IMR-90 (cell line): ENCODE measurements at places on chromosomes 5 and 9. TPM values are rescaled to one million over a fixed set of nuclear protein-coding genes. Genes with fewer than 3 reads are reported as not detected.

GRCh38 chr9:34380034-34380510, 3.4 kb upstream of the MYORG start:
- DNase-seq, result no peak

DNA sequence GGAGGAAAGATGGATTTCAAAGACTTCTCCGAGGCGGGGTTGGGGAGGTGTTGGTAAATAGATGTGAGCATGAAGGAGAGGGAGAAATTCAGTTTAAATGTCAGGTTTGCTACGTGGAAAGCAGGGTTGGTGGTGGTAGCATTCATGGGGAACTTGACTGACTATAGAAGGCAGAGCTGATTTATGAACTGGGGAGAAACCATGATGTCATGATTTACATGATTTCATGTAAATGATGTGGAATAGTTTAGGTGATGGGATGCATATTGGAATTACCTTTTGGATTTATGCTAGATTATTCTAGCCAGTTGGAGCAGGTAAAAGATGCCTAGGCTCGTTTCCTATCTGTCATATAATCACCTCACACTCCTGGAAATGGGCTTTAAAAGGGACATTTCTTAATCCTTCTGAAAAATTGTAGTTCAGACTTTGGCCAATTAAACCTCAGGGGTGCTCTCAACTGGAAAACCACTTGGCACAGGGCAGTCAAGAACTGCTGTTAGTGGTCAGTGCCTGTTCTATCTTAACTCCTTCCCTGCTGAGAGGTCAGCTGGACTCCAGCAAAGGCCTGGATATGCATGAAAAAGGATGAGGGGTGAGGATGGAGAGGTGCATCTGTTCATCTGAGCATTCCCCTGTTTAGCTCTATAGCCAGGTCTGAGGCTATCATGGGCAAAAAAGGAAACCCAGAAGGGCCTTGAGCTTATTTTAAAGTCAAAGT, 50.1 kb upstream of the BASP1 start:
- DNase-seq, result no peak

DNA sequence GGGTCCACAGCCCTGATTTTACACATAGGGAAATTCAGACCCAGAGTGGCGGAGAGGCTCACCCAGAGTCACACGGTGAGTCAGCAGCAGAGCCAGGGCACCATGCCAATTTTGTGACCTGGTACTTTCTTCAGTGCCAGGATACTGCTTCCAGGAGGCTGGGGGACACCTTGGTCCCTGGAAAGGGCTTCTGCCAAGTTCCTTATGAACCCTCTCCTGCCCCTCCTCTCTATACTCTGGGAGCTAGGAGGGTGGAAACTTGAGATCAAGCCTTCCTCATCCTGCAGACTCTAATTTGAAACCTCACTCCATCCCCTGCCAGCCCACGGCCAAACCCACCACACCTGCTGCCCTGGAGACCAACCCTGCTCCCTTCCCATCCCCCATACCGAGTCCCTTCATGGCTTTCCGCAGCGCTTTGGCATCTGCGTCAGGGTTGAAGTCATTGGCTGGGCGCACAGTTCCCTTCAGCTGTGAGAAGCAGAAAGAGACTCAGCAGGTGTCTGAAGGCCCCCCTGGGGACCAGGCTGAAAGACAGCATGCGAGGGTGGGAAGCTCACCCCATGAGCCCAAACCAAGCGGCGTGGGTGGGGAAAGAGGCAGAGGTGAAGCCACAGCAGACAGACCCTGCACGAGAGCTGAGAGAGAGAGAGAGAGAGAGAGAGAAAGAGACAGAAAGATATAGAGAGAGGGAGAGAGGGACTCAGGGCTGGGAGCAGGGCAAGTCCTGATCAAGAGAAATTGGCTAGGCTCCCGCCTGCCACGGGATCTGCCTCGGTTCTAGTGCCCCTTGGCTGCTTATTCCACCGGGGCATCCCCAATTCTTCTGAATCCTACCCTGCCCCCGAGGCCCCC, 33.5 kb downstream of the ANXA6 start:
- DNase-seq, result peak; percentile 39

GRCh38 chr5:139960723-139961383, 82.2 kb downstream of the NRG2 start:
- no peak for DNase-seq

GRCh38 chr9:138053996-138054752, 176.6 kb downstream of the CACNA1B start:
- DNase-seq, result no peak

GRCh38 chr5:155402927-155403640, 389.5 kb downstream of the KIF4B start:
- no peak for DNase-seq

GRCh38 chr9:127162864-127163365, 40.5 kb upstream of the ANGPTL2 start:
- no peak for DNase-seq

DNA sequence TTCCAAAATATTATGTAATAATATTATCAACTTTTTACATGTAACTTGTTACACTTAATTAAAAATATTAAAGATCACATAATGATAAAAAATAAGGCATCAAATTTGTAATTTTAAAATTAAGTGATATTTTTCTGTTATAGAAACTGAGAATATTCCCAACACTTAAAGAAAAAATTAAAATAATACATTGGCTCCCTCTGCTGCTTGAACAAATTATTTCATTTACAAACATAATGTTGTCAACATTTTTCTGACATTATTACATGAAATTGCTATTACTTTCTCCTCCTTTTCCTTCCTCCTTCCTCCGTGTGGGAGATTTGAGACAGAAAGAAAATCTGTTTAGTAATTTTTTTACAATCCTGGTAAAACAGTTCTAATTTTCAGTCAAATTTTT, 42.3 kb downstream of the RNF180 start:
- DNase-seq, result peak; percentile 3

GRCh38 chr5:173309731-173310130, 18.5 kb downstream of the STC2 start:
- no peak for DNase-seq

DNA sequence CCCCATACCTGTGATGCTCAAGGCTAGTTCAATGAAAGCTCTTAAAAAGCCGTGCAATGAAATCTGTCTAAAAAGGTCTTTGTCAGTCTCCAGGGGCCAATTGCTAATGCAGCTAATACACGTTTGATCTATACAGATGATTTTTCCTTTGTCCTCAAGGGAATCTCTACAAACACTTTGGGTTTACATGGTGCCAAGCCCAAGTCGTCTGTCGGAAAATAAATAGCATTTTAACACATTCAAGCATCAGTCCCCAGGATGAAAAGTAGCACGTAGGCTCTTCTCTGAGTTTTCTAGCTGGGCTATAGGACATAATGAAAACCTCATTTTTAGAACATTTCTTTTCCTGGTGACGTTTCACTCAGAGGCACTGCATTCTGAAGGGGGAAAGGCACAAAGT, 477.4 kb upstream of the WWC1 start:
- no peak for DNase-seq

DNA sequence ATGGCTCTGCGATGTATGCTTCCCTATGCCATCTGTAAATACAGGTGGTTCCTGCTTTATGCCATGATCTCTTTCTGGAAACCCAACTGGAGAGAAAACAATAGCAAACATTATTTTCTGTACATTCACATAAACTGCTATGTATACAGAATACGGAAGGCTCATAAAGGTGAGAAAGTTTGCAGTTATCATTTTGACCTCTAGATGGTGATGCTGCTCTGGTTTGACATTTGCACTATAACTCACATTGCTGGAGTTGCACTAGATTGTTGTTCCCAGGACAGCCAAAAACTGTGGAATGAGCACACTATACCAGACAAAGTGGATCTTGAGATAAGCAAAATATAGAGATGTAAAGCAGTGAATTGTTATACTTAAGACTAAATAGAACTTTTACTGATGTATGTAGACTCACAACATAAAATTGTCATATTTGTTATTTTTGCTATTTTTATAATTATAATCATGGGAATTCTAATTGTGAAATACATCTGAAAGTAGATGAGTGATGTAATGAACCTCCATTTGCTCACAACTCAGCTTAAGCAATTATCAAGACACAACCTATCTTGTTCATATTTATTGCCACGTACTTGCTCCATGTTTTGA, 246.5 kb downstream of the PTPRD start:
- peak; percentile 13 for DNase-seq

DNA sequence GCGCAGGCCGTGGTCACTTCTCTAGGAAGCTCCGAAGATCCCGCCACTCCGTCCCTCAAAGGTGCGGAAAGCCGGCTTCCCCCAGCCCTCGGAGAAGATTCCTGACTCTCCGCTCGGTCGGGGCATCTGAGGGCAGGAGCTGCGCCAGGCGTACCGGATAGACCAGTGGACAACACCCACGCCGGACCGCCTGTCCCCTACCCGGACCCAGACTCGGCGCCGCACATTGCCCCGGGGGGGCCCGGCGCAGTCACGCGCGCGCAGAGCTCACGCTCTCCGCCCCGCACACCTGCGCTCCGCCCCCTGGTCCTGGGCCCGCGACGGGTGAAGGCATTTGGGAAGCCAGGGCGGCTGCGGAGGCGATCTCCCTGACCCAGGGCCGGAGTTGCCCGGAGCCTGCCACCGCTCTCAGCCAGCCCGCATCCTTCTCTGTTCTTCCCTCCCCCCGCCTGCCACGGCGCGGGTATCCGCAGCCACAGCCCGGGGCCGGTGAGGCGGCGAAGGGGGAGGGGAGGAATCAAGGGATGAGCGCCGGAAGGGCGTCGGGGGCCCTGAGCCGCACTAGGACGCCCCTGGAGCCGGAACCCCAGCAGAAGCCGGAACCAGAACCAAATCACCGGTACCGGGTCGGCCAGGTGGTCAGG, 448 bp downstream of the RELL2 start:
- no peak for DNase-seq

- no peak for DNase-seq
Observed at GRCh38 chr5:19143935-19144334, 844.1 kb downstream of the CDH18 start.

GRCh38 chr5:131541071-131541470, 94.0 kb downstream of the RAPGEF6 start:
- peak; percentile 10 for DNase-seq

GRCh38 chr9:38125889-38126288, 56.9 kb upstream of the SHB start:
- no peak for DNase-seq

GRCh38 chr9:107907255-107907654, 417.7 kb upstream of the KLF4 start:
- no peak for DNase-seq

GRCh38 chr5:14134083-14134482, 9.1 kb upstream of the TRIO start:
- DNase-seq, result no peak

- no peak for DNase-seq
Observed at GRCh38 chr5:5179597-5179996, 39.5 kb downstream of the ADAMTS16 start.

- DNase-seq, result no peak
Observed at GRCh38 chr9:5512658-5513452, 2.5 kb downstream of the PDCD1LG2 start.

- DNase-seq, result no peak
Observed at GRCh38 chr9:36045610-36046009, 8.9 kb downstream of the RECK start.

DNA sequence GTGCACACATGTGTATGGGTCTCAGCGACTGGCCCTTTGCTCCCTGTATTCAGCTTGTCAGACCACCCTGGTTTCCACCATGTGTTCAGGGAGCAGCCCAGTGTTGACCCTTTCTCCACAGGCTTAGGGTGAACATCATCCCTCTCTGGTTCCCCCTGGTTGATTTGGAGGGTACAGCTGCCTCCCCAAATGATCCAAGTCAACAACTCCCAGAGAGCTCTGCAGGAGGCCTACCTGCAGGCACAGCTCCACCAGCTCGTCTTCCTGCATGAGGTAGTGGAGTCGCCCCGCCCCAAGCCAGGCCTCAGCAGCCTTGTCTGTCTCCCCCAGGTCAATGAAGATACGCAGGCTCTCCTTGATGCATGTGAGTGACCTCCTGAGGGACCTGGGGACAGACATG, 50.5 kb downstream of the SH3TC2 start:
- no peak for DNase-seq

DNA sequence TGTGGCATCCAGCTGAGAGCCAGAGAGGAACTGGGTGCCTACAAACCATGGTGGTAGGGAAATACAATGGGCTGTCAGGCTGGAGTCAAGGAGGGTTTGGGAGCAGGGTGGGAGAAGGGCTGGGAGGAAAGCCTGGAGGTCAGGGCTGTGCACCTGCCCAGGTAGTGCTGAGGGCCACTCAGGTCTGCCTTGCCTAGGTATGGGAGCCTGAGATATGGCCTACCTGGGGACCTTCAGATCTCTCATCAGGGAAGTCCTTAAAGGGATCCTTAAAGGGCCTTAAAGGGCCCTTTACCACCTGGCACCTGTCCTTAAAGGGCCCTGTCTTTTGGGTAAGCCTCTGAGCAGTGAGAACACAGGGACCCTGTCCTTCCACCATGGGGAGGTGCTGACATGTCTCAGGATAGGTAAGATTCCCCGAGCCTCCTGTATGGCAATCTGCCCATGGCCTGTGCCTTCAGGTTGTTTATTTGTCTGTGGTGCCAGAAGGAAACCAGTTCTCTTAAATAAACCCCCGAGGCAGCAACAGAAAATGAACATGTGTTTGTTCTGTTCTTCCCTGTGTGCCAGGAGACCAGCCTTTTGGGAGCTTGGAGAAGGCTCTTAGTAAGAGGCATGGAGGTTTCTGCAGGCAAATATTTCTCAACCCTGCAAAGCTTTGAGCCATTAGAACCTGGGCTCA, 23.3 kb downstream of the SLC25A48 start:
- DNase-seq, result no peak

- peak; percentile 7 for DNase-seq
Observed at GRCh38 chr9:77793849-77794248, 145.7 kb upstream of the GNA14 start.

The LCP2 gene
- total RNA-seq, result not detected in 2 replicates

The FEM1C gene
- 21.5 and 30.3 TPM in 2 replicates for total RNA-seq

The BTNL3 gene
- not detected in 2 replicates for total RNA-seq

The CCNI2 gene
- total RNA-seq, result not detected in 2 replicates

The VAV2 gene
- total RNA-seq, result 9.7 and 10.8 TPM in 2 replicates

The SPATA31A3 gene
- total RNA-seq, result not detected in 2 replicates

The C7 gene
- total RNA-seq, result 0.54 and 0.83 TPM in 2 replicates

The TICAM2 gene
- total RNA-seq, result 4.3 and 6.9 TPM in 2 replicates

The SLCO6A1 gene
- not detected in 2 replicates for total RNA-seq

The PCDHGB2 gene
- 2.8 and 3.0 TPM in 2 replicates for total RNA-seq
